Naive thymus-derived CD8-positive, alpha-beta T cell (primary cell): ENCODE measurements at places on chromosomes 1 and 21. TPM values are rescaled to one million over a fixed set of nuclear protein-coding genes. Genes with fewer than 3 reads are reported as not detected.

The ERICH3 gene
- not detected for polyA plus RNA-seq

The NHLH1 gene
- polyA plus RNA-seq = not detected

The SLC45A1 gene
- not detected for polyA plus RNA-seq

The IL10RB gene
- 50.5 TPM for polyA plus RNA-seq

The CORT gene
- 0.22 TPM for polyA plus RNA-seq

The GRIK3 gene
- not detected for polyA plus RNA-seq

The IQGAP3 gene
- not detected for polyA plus RNA-seq
